ENCODE measurements at places on chromosomes 2 and 18. TPM values are rescaled to one million over a fixed set of nuclear protein-coding genes. Genes with fewer than 3 reads are reported as not detected.

GRCh38 chr2:26550276-26551015 lies 72.5 kb upstream of the OTOF start:
- DNase-seq: no peak

GRCh38 chr2:57146951-57147350 lies 899.7 kb upstream of the VRK2 start:
- no peak for DNase-seq

DNA sequence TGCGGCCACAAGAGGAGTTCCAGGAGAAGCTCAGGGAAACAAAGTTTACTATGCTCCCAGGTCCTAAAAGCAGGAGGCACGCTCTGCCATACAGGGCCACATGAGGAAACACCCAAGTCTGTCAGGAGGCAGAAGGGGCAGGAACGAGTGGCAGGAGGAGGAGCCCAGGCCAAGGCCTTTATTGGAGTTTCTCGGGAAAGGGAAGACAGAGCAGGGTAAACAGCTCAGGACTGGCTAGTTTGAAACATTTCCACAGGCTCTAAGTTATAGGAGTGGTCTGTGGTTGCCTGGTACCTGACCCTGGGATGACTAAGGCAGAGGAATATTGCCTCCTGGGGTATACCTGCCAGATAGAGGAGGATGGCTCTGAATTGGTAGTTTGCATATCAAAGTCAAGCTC lies 3.7 kb upstream of the ZNF638 start:
- no peak for DNase-seq

Gene FAM228A
- polyA plus RNA-seq: 1.3 TPM

Gene CARF
- 22.6 TPM for polyA plus RNA-seq

Gene SEPTIN10
- polyA plus RNA-seq: 128 TPM

DNA sequence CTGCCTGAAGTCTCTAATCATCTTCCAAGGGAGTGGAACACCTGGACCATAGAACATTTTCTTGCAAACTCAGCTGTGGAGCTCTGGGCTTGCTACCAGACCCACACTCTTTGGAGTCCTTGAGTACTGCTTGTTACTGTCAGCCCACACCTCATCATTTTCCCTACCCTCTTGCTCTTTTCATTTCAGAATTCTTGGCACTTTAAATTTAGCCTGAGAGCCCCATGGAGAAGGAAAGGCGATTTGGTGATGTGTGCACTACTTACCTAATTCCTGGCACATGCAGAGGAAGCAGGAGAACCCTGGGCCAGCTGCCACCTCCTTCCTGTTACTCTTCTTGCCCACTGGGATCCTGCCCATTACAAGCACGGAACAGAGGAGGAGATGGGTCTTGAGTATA lies 31.7 kb downstream of the TMEM178A start:
- no peak for DNase-seq

Gene DNAH7
- 8.8 TPM for polyA plus RNA-seq

All from left kidney (tissue), 8 donors.